ENCODE measurements at places on chromosomes 16 and 17.

DNA sequence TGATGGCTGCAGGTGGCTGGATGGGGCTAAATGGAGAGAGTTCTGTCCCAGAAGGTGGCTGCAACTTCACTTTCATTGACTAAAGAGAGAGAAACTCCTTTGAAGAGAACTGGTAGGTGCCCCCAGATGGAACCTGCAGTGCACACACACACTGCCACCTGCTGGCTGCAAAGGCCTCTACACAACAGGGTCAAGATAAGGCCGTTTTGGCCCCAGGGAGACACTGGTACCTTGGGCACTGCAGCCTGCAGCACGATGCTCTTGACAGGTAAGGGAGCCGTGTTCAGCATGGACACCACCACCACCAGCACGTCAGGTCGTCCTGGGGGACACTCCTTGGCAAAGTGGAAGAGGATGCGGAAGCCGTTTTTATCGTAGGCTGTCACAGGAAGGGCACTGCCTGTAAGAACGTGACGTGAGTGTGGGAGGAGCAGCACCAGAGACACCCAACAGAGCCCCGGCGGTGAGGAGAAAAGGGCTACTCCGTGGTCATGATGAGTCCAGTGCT is 22.7 kb downstream of the GGA3 start:
- peak; percentile 44 for DNase-seq

GRCh38 chr17:82838386-82839063 is 1.3 kb downstream of the ZNF750 start:
- no peak for DNase-seq

DNA sequence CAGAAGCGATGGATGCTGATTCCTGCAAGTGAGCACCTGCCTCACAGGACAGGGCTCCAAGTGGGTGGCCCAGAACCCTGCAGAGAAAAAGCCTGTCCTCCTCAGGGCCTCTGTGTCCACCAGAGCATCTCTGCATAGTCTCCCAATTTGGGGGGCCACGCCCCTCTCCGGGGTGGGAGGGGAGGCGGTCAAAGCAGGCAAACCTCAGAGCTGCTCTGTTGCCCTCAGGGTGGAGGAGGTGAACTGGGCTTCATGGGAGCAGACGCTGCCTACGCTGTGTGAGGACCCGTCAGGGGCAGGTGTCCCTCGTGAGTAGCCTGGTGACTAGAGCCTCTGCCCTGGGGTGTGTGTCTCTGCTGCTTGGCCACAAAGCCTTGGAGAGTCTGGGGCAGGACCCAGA is 19.3 kb downstream of the TRPV2 start:
- no peak for DNase-seq

DNA sequence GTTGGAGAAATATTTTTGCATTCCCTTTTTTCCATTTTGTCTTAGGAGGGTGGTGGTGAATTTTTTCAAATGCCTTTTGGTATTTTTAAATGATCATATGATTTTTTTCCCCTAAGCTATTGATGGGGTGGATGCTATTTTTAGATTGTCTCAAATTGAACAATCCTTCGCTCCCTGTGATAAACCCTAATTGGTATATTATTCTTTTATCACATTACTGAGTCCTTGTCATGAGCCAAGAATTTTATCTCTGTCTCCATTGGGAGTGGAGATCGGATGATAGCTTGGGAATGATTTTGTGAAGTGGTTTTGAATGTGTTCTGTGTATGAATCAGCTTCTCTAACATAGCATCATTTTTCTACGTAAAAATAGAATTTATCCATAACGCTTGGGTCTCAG is 15.4 kb downstream of the NECAB2 start:
- no peak for DNase-seq
